Cortex of kidney (tissue), 1 donor: ENCODE measurements at places on chromosomes 4 and X.

DNA sequence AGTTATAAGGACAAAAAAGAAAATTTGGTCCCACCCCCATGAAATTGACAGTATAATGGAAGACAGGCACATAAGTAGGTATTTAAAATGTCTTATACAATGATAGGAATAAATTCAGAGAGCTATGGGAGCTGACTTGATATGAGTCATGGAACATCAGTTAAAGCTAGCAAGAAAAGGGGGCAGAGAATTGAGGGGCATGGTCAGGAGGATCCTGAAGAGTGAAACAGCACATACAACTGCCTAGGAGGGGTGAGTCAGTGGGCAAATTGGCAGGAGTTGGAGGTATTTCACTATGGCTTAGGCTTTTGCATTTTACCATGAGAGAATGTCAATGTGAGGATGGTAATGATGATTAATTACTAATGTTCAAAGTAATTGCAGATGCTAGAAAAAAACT, 95.4 kb upstream of the BANK1 start:
- DNase-seq = no peak

- no peak for DNase-seq
These were observed 13.4 kb upstream of the MEPE start for GRCh38 chr4:87819281-87819919.

GRCh38 chrX:74018253-74018652, 285.7 kb upstream of the ZCCHC13 start:
- DNase-seq = no peak

DNA sequence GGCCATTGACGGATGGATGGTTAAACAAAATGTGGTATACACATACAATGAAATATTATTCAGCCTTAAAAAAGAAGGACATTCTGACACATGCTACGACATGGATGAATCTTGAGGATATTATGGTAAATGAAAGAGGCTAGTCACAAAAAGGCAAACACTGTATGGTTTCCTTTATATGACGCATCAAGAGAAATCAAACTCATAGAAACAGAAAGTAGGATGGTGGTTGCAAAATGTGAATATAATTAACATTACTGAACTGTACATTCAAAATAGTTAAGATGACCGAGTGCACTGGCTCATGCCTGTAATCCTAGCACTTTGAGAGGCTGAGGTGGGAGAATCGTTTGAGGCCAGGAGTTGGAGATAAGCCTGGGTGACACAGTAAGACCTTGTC, 9.5 kb upstream of the CASK start:
- DNase-seq = no peak

DNA sequence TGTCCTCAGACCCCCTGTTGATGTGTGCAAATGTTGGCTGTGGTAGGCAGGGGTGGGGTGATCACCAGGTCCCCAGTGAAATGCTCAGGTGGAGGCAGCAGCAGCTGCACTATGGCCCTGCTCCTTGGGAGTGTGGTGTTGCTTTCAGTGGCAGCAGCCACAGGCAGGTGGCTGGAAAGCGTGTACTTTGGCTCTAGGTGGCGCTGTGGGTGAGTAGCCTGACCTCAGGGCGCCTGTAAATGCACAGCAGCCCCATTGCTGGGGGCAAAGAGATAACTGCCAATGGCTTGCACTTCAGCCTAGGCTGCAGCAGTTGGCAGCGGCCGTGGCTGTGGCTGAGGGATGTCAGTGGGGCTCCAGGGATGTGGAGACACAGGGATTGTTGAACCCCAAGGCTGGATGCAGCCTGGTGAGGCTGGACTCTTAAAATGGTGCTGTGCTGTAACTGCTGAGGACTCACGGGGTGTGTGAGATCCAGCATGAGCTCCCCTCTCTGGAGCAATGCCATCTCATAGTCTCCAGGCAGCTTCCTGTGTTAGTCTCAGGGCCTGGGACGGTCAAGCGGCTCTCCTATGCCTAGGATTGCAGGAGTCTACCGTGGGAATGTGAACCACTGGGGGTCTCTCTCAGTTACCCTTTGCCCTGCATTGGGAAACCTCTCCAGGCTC, 421.7 kb upstream of the HTR2C start:
- DNase-seq = no peak

GRCh38 chrX:107849747-107850421, 24.2 kb downstream of the MID2 start:
- no peak for DNase-seq

GRCh38 chr4:86565651-86566050, 28.5 kb upstream of the PTPN13 start:
- no peak for DNase-seq

GRCh38 chr4:173397604-173398003, 1.3 kb downstream of the SCRG1 start:
- DNase-seq = no peak

GRCh38 chrX:99939883-99940232, 470.2 kb downstream of the PCDH19 start:
- no peak for DNase-seq
